NCI-H1048 (cell line): ENCODE measurements at places on chromosomes 11 and 22.

GRCh38 chr22:27745809-27746208, 55.7 kb downstream of the MN1 start:
- DNase-seq: no peak

DNA sequence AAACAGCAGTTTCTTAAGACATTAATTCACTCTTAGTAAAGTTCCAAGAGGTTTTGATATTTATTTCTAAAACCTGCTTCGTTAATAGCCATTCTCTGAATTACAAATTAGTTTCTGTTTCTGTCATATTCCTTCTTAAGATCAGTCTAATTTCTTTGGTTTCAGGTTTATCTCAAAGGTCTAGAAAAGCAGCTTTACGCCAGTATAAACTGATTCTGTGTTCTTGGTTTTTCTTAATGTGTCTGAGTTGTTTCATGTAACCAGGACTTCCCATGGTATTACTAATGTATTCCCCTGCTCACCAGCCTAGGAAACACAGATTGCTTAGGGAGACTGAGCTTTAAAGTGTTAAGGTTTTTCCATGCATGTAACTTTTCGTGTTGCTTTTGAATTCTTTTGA, 6.8 kb upstream of the ACY3 start:
- no peak for DNase-seq

- DNase-seq: no peak
These were observed 25.3 kb downstream of the RPUSD4 start for GRCh38 chr11:126186025-126186698.

GRCh38 chr22:41913842-41914534, 886 bp downstream of the SHISA8 start:
- DNase-seq: no peak

DNA sequence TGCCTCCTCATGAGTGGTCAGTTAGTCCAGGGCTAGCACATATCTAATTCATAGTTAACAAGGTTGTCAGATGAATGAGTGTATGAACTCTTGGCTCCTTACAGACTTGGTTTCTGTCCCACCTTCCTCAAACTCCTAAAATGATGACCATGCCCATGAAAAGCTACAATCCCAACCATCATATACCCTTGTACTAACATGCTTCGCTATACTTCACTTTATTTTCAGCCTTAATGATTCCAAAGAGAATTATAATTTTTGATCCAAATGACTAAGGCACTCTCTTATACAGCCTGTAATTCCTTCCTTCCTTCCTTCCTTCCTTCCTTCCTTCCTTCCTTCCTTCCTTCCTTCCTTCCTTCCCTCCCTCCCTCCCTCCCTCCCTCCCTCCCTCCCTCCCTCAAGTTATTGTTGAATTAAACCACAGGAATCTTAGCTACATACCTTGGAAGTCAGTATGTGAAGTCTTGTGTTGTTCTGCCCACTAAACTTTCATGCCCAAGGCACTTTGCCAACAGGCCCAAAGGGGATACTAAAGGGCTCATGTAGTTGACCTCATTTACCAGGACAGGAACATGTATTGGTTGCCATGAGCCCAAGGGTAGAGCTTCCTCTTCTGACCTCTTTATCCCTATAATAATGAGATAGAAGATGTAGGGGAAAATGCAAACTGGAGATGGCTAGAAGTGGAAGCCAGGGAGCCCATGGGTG, 37.4 kb downstream of the CALCA start:
- no peak for DNase-seq

- no peak for DNase-seq
These were observed 223.7 kb upstream of the KIRREL3 start for GRCh38 chr11:127224276-127224675.

- no peak for DNase-seq
These were observed 5.4 kb downstream of the FJX1 start for GRCh38 chr11:35623621-35624168.

DNA sequence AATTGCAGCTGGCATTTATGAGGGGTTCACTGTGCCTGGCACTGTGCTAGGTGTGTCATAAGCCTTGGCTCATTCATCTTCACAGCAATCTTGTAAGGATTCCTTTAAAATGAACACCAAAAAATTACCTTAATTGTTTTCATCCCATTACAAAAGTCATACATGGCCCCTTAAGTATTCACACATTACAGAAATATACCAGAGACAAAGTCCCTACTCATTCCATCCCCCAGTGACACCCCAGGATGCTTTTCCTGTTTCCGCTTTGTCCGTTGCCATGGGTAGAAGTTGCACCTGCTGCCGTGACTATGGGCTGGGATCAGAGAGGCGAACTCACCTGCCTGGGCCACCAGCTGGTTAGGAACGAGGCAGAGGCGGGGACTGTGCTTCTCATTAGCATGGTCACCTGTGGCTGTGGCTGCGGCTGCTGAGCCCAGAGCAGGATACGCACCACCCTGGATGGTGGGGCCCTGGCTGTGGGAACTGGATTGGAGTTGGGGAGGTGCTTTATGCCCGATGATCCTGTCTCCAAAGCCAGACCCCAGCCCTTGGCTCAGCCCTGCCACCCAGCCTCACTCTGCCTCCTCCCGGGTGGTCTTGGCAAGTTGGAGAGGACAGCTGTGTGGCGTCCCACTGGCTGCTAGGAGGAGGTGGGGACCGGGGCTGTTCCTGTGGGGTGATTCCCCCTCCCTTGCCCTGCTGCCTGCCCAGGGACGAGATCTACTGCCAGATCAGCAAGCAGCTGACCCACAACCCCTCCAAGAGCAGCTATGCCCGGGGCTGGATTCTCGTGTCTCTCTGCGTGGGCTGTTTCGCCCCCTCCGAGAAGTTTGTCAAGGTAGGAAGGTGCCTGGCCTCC, 60.8 kb downstream of the MYO7A start:
- no peak for DNase-seq

DNA sequence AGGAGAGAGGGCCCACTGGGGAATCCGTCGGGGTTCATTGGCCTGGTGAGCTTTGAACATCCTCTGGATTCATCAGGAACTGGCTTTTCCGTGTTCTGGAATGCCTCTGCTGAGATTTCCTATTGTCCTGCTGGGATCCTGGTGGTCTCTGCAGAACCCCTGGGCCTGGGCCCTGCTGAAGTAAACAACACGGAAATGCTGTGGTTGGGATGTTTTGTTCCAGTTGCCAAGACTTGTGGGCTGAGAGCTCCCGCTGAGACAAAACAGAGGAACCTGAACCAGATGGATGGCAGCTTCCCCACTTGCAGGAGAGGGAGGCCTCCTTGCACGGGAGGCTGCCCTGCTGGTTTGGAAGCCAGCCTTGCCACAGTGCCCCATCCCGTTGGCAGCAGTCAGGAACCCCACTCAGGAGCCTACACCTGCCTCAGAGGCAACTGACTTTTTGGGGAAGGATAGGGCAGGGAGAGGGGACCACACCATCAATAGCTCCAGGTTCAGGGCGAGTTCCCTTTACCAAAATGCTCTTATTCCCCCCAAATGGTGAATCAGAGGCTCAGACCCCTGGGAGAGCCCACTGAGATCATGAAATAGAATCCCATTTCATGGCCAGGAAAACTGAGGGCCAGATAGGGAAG, 60.7 kb downstream of the LRRC32 start:
- no peak for DNase-seq
